Cardiac ventricle fibroblast (primary cell): ENCODE measurements at places on chromosomes 2 and 18. TPM values are rescaled to one million over a fixed set of nuclear protein-coding genes. Genes with fewer than 3 reads are reported as not detected.

Gene DNAJC5G
- total RNA-seq, result not detected in 2 replicates

Gene KCNG2
- 0.44 and 0.49 TPM in 2 replicates for total RNA-seq

Gene CD8A
- total RNA-seq, result not detected in 2 replicates

Gene ZAP70
- not detected in 2 replicates for total RNA-seq

Gene CXCR4
- 3.2 and 5.7 TPM in 2 replicates for total RNA-seq

Gene TLX2
- not detected in 2 replicates for total RNA-seq

Gene MC2R
- not detected in 2 replicates for total RNA-seq

Gene CNRIP1
- 30.1 and 32.4 TPM in 2 replicates for total RNA-seq

Gene FBXO41
- 1.7 and 2.4 TPM in 2 replicates for total RNA-seq

Gene PIKFYVE
- total RNA-seq, result 14.2 and 15.6 TPM in 2 replicates

Gene SULT1C4
- not detected in 2 replicates for total RNA-seq

Gene EPHA4
- 5.2 and 21.8 TPM in 2 replicates for total RNA-seq

Gene DSC2
- total RNA-seq, result not detected in 2 replicates

Gene RAB6C
- not detected in 2 replicates for total RNA-seq

Gene CYTIP
- not detected in 2 replicates for total RNA-seq

Gene RGPD3
- total RNA-seq, result 0.24 and 0.50 TPM in 2 replicates

Gene CEP76
- total RNA-seq, result 9.2 and 14.3 TPM in 2 replicates

Gene ST8SIA5
- 0.10 TPM in 1 of 2 replicates, not detected in the other for total RNA-seq

Gene FZD7
- 24.4 TPM in 2 replicates for total RNA-seq

Gene APOB
- total RNA-seq, result 0.39 and 0.56 TPM in 2 replicates

Gene KIF1A
- total RNA-seq, result not detected in 2 replicates

Gene RPIA
- total RNA-seq, result 7.4 and 7.5 TPM in 2 replicates

Gene PRADC1
- 23.9 and 28.3 TPM in 2 replicates for total RNA-seq

Gene TNFAIP6
- 19.3 and 29.5 TPM in 2 replicates for total RNA-seq

Gene GKN1
- not detected in 2 replicates for total RNA-seq

Gene CELF4
- total RNA-seq, result not detected in 2 replicates

Gene DYNAP
- not detected in 2 replicates for total RNA-seq

Gene NOSTRIN
- 0.24 TPM in 1 of 2 replicates, not detected in the other for total RNA-seq

Gene ALPG
- total RNA-seq, result not detected in 2 replicates

Gene ARHGAP28
- 15.7 and 21.3 TPM in 2 replicates for total RNA-seq

Gene TUBA4B
- total RNA-seq, result not detected in 2 replicates

Gene PLCL1
- 15.5 and 16.7 TPM in 2 replicates for total RNA-seq

Gene NEURL3
- total RNA-seq, result not detected in 2 replicates

Gene CFAP65
- total RNA-seq, result 0.34 TPM in 1 of 2 replicates, not detected in the other

Gene STARD6
- total RNA-seq, result not detected in 2 replicates

Gene REEP1
- total RNA-seq, result not detected in 2 replicates

Gene SRD5A2
- not detected in 2 replicates for total RNA-seq

Gene KYNU
- 0.25 and 2.5 TPM in 2 replicates for total RNA-seq

Gene LIMS3
- total RNA-seq, result 7.2 and 7.3 TPM in 2 replicates

Gene IHH
- not detected in 2 replicates for total RNA-seq

Gene KIAA2012
- total RNA-seq, result 0.15 TPM in 1 of 2 replicates, not detected in the other

Gene OTX1
- total RNA-seq, result not detected in 2 replicates
